ENCODE measurements at places on chromosomes 7 and 10.

DNA sequence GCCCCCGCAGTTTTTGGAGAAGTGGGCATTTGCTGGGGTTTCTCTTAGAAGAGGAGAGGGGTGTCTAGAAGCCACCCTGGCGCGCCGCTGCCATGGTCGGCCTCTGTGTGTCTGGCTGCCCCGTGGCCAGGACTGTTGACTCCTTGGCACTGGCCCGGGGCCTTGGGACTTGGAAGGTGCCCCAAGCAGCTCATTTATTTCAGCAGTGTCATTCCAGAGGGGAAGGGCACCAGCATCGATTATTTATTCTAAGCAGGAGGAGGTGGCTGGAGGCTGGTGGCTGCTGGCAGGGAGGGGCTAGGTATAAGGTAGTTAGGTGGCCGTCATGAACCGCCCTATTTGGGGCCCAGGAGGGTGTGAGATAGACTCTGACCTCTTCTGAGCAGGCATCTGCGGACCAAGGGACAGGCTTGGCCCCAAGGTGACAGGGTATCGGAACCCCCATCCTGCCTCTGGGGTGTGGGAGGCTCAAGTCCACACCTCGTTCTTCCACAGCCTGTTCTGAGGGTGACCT is 1.6 kb downstream of the GTF2IRD1 start:
- no peak for DNase-seq

DNA sequence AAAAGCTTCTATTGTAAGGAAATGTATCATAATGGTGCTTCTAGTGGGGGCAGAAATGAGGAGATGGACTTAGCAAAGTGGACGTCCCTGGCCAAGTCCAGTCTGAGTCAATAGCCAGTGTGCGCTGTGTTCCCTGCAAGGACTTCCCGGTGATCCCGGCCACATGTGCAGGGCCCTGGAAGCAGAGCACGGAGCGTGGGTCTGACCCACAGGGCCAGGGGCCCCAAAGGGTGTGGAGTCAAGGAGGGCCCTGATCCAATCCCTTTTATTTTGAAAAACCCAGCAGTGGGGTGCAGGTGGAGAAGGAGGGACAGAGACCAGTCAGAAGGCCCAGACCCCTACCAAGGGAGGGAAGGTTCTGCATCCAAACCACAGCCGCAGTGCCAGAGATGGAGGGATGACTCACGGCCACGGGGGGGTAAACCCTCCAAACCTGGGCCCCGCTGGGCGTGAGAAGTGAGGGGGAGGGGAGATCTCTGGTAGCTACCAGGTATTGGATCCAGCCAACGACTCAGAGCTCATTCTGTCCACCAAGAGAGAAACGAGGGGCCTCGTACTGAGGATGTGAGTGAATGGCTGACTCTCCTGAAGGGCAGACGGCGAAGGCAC is 57.2 kb upstream of the VIPR2 start:
- no peak for DNase-seq

GRCh38 chr10:46527241-46527811 is 29.1 kb downstream of the GPRIN2 start:
- DNase-seq: no peak

GRCh38 chr10:92891885-92892690 is 43.8 kb downstream of the EXOC6 start:
- DNase-seq: peak; percentile 87

- no peak for DNase-seq
These were observed 195.6 kb upstream of the AUTS2 start for GRCh38 chr7:69402696-69403095.

DNA sequence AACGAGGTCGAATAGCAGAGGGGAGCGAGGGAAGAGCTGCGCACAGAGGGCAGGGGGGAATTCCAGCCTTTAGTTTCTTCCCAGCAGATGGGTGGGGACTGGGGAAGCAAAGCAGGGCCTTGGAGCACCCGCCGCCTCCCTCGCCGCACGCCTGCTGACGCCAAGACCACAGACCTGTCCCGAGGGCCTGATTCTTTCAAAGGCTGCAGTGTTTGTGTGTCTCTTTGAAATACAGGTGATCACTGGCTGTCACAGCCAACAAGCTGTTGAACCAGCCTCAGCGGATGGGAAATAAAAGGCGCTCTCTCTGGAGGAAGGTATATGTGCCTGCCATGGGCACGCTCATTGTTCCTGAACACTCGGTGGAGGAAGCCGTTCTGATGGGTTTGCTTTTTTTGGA is 119.3 kb downstream of the FAM53B start:
- no peak for DNase-seq

DNA sequence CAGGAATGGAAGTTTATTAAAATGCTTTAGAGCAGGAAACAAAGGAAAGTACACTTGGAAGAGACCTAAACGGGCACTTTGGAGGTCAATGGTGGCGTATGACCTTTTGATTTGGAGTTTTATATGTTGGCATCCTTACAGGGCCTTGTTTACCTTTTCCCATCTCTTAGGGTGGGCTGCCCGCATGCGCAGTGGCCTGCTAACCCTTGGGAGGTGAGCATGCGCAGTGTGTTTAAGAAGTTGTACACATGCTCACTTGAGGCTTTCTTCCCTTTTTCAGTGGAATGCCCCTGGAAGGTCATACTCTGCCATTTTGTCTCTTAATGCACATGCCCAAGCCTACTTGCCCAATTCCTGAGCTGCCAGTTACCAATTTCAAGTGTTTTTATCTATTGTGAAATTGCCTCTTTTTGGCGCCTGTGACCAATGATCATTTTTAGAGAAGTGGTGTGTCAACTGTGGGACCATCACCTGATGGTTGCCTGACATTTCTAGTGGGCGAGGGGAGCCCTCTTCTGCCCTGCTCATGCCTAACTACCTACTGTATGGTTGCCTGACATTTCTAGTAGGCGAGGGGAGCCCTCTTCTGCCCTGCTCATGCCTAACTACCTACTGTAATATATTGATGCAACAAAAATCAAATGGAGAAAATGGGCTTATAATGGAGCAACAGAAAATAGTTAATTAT is 138.0 kb downstream of the PPP1R9A start:
- no peak for DNase-seq

- peak; percentile 73 for DNase-seq
These were observed 20.8 kb downstream of the LOXL4 start for GRCh38 chr10:98246911-98247805.

DNA sequence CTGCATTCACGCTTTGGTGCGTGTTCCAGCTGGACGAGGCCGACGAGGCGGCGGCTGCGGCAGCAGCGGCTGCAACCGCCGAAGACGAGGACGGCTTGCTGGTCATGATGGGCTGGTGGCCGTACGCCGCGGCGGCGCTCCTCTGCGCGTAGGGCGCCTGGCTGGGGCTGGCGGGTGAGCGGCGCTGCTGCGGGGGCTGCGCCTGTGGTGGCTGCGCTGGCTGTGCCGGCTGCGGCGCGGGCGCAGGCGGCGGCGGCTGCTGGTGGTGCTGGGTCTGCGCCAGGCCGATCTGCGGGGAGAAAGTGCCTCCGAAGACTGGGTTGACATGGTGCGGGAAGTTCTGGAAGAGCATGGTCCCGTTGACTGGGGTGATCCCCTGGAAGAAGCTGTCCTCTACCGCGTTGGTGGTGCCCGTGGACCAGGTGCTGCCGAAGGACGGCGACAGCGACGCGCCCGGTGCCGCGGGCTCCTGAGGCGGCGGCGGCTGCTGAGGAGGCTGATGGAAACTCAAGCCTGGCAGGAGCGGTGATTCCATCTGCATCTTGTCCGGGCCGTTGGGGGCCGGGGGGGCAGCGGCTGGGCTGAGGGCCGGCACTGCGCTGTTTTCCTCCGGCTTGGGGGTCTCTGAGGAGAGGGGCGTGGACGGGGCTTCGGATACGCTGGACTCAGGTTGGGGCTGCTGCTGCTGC is 51.1 kb downstream of the CPEB3 start:
- peak; percentile 38 for DNase-seq

GRCh38 chr7:96870185-96870584 is 135.2 kb upstream of the DLX6 start:
- DNase-seq: no peak

DNA sequence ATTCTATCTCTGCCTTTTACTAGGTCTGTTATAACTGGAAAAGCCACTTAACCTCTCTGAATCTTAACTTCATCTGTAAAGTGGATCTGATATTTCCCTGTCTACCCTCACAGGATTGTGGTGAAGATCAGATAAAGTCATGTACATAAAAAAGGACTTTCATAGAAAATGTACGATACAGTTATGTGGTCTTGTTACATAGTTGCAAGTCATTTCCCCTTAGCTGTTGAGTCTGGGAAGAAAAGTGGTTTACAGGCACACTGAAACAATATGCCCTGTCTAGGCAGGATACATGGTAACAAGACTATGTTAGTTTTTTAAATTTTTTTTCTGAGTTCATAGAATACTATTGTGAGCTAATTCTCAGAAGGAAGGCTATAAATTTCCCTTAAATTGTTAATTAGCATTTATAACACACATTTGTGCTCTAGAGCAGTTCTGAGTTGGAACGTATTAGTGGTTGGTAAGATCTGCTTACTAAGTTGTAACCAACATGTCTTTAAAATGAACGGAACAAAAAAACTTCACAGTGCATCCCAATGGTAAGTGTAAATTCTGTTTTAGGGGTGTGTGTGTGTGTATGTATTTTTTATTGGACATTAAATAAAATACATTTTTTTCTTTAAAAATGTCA is 7.1 kb upstream of the GSTO1 start:
- DNase-seq: no peak

GRCh38 chr7:5797179-5797578 is 15.7 kb upstream of the RNF216 start:
- no peak for DNase-seq

- peak; percentile 87 for DNase-seq
These were observed 81.5 kb upstream of the SMIM30 start for GRCh38 chr7:113199841-113200240.

DNA sequence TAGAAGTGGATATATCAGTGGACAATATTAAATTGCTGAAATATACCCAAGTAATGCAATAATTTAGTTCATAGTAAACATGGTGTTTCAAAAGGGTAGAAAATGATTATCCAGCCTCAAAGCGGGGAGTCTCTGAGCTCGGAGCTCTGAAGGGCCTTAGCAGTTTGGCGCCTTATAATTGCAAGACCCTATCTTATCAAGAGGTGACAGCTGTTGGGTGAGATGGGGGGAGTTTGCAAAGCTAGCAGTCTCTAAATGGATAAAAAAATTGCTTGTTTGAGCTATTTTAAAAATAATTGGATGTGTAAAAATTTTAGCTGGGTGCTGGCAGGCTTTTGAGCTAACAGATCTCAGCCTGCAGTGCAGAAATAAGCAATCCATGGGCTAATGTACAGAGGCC is 219.2 kb downstream of the CCSER2 start:
- no peak for DNase-seq

All from iris pigment epithelial cell (primary cell).